Activated T-cell treated with anti-CD3 and anti-CD28 coated beads for 24 hours (primary cell): ENCODE measurements at places on chromosomes 5 and 9.

DNA sequence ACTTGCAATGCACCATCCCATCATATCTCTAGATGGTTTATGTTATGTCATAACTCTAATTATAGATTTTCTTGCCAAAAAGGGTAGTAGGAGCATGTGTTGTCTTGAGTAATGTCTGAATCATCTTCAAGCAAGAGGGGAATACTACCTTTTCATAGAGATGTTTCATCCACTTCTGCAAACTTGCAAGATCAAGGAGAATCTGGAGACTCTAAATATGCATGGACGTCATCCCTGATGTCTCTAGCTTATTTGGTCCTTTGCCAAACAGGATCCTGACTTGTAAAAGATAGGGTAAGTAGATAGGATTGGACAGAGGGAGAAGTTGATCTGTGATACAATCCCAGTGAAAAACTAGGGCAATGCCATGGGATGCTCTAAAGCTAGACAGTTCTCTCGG, 246.5 kb downstream of the DMRTA1 start:
- DNase-seq = no peak

GRCh38 chr5:168747987-168748777, 169.0 kb upstream of the PANK3 start:
- DNase-seq = peak; percentile 7

DNA sequence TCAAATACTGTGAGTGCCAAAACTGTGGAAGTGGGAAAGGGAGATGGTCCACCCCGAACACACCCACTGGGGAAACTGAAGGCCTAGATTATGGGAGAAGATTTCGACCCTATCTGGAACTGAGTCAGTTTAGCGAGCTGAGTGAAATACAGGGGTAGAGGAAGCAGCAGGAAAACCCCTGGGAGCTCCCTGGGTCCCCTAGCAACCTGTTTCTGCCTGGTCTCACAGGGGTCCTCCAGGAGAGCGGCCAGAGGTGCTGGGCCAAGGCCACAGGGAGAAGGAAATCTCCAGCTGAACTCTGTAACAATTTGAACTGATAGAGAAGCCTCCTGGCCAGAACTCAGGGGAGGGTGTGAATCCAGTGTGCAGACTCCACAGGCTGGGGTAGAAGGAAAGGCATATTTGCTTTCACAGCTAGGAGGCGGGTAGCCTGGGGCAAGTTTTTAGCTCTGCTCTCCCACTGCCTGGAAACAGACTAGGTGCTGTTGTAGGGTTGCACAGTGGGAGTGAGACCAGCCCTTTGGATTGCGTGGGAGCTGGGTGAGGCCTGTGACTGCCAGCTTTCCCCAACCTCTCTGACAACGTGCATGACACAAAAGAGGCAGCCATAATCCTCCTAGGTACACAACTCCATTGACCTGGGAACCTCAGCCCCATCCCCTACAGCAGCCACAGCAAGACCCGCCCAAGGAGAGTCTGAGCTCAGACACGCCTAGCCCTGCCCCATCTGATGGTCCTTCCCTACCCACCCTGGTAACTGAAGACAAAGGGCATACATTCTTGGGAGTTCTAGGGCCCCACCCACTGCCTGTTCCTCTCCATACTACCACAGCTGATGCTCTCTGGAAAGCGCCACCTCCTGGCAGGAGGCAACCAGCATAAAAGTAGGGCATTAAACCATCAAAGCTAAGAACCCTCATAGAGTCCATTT, 78.8 kb upstream of the GPBP1 start:
- DNase-seq = no peak

DNA sequence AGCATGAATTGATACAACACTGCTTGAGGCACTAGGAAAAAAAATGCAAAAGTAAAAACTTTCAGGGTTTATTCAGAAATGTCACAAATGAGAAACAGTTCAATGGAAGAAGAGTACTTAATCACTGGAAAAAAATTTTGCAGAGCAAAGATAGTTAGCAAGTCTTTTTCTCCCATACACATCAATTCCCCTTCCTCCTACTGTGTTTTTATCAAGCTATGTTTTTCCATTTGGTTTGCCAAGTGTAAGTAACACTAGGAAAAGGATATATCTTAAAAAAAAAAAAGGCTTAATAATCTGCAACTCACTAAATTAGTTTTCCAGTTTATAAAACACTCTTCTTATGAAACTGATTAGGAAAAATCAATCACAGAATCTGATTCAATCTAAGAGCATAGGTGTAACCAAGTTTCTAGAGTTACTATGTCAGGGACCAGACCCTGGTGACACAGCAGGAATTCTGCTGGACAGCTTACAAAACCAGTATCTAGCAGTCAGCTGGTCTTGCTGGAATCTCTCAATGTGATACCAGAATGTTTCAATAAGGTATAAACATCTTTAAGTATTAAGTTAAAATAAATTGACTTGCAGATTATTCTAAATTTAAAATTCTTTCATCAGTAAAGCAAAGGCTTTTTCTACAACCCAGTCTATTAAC, 34.7 kb downstream of the RNF145 start:
- DNase-seq = no peak

DNA sequence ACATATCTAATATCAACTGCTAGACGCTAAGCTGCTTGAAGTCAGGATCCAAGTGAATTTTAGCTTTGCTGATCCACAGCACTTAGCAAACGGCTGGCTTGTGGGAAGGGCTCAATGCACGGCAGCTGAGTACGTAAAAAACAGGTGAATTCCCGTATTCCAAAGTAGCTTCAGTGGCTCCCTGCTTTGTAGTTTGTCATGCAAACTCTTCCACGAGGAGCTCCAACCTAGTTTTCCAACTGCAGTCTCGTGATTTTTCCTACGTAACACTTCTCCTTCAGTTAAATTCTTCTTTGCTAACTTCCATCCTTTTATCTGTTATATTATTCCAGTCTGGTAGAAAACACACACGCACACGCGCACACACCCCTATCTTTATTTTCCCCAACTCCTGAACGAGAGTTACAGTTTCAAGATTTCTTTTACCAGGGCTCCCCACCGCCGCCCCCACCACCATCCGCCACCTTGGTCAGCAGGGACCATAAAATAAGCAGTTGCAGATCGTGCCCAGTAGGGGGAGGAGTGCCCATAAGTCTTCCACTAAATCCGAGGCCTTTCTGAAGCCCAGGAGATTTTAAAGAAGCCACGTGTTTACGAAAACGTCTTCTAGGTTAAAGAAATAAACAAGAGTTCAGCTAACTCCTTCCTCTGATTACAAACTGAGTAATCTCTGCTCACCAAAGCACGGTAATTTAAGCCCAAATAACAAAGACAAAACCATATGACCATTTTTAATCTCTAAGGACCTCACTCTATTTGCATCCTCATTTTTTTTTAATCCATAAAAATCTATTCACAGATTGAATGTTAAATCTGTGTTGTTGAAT, 34.8 kb upstream of the TRIO start:
- DNase-seq = no peak

GRCh38 chr9:136944212-136944518, 373 bp downstream of the FBXW5 start:
- no peak for DNase-seq

DNA sequence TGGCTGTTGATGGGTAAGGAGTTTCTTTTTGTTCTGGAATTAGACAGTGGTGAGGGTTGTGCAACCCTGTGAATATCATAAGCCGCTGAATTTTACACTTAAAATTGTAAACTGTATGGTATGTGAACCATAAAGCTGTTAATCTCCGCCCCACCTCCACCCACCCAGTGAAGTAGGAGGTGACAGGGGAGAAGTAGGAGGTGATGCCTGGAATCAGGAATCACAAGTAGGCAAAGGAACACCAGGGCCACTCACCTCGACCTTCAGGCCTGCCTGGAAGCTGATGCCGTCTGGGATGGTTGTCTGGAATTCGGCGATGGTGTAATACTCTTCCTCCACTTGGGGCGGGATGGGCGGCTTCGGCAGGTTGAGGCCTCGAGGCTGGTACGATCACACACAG, 62.3 kb upstream of the UBTD2 start:
- DNase-seq = no peak
